ENCODE measurements at places on chromosomes 6 and 20.
A peak's percentile ranks its signal among the peaks of the same experiment; 100 is the strongest.

DNA sequence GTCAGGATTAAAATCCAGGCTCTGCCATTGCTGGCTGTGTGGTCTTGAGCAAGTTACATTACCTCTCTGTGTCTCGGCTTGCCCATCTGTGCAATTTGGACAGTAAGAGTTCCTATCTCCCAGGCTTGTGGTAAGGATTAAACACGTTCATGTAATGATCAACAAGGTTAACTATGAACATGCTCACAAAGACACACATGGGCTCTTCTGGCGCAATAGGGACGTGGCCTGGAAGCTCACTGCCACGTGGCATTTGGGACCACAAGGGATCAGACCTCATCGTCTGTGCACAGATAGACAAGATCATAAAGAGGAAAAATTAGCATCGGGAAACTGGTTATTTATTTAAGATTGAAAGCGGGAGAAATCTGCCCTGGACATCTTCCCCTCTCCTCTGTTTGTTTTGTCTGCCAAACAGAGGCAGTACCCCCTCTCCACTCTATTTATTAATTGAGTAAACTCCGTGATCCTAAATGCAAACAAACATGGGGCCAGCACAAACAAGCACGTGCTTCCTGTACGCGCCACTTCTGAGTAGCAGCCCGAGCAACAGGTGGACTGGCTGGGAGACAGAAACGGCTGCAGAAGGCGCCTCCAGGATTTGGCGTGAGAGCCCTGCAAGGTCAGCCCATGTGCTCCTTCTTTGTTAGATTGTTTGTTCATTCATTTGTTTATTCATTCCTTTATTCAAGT, 95.0 kb downstream of the CDH26 start:
- DNase-seq = peak; percentile 60

GRCh38 chr6:130018744-130019325, 454 bp downstream of the L3MBTL3 start:
- no peak for DNase-seq

- no peak for DNase-seq
Observed at GRCh38 chr6:11473008-11473740, 64.4 kb upstream of the TMEM170B start.

DNA sequence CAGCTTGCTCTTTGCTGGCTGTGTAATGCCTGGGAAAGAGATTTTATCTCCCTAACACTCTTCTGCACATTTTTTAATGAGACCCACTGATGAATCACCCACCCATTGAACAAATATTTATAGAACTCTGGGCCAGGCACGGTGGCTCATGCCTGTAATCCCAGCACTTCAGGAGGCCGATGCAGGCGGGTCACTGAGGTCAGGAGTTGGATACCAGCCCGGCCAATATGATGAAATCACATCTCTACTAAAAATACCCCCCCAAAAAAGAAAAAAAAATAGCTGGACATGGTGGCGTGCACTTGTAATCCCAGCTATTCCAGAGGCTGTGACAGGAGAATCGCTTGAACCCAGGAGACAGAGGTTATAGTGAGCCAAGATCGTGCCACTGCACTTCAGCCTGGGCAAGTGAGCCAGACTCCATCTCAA, 82.1 kb upstream of the SIRPA start:
- DNase-seq = no peak

DNA sequence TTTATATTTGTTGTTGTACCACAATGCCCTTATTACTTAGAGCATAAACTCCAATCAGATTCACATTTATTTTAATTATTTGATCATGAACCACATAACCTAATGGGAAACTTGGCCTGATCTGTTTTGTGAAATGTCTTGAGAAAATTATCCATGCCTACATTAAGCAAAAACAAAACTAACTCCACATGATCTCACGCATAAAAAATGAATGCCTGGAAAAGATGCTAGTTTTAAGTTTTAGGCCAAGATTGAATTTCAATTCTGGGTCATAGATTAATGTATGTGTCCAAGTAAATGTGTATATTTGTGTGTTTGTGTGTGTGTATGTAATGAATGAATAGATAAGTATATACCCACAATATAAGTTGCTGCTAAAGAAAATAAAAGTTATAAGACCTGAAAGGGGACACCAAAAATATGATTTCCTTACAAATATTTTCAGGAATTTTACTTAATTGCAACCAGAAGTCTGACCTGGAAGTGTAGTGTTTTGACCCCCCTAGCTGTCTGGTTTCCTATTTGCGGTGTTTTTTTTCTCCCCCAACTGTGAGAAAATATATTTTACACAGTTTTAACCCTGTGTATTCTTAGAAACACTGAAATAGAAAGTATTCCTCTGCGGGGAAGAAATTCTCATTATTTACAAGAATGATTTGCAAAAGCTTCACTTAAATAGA, 97.2 kb downstream of the JAG1 start:
- DNase-seq = no peak

GRCh38 chr20:20897922-20898321, 185.5 kb upstream of the RALGAPA2 start:
- no peak for DNase-seq

DNA sequence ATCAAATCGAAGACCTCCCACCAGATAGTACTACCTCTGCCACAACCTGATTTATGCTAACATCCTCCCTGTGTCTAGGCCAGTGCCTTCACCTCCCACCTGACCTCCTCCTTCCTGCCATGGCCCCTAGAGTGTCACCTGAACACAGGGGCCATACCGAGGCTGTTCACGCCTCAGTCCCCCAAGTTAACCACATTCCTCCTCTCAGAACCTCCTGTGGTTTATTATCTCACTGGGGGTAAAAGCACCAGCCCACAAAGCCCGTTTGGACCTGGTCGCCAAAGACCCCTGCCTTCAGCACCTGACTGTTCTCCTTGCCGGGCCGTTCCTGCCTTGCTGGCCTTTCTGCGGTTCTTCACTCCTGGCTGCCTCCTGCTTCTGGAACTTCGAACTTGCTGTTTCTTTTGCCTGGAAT, 13.7 kb downstream of the MAS1 start:
- no peak for DNase-seq

GRCh38 chr6:74269600-74269858, 573.5 kb downstream of the CD109 start:
- DNase-seq = no peak

DNA sequence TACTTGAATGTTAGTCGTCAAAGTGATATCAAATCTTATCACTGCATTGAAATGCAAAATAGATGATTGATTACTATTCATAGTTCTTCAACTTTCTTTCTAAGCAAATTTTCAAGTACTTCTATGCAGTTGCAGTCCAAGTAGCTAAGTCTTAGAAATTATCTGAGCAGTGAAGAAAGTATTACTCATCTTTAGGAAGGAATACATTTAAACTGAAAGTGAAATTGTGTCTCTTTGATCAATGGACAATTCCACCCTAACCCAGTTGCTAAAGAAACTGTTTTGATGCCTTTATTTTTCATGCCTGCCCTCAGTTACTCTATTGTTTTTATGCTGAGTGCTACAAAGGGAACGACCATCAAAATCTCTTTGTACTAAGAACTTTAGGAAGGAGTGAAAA, 337.4 kb downstream of the GRIK2 start:
- no peak for DNase-seq

GRCh38 chr6:152634773-152635172, 2.4 kb downstream of the SYNE1 start:
- no peak for DNase-seq

DNA sequence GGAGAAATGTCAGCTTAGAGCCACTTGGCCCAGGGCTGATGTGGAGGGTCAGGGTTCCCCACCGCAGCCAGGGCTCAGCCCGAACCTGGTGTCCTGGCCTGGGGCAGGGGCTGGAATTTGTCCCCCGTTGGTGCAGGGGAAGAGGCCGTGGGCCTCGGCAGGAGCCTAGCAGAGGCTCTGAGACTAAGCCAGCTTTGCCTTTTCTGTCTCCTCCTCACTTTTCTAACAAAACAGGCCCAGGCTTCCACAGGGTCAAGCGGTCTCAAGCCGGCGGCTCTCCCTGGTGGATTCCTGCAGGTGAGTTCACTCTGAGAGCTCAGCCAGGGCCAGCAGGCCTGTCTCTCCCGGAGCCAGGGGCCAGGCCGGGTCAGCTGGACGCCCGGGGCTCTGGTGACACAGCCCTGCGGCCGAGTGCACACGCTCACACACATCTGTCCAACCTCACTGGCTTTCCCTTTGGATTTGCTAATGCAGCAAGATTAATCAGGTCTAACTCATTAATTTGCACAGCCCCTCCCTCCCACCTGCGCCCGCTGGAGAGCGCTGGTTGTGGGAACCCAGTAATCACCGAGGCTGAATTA, 2.9 kb upstream of the CHRNA4 start:
- DNase-seq = no peak

- no peak for DNase-seq
Observed at GRCh38 chr20:47173596-47174216, 182.8 kb downstream of the ZMYND8 start.

DNA sequence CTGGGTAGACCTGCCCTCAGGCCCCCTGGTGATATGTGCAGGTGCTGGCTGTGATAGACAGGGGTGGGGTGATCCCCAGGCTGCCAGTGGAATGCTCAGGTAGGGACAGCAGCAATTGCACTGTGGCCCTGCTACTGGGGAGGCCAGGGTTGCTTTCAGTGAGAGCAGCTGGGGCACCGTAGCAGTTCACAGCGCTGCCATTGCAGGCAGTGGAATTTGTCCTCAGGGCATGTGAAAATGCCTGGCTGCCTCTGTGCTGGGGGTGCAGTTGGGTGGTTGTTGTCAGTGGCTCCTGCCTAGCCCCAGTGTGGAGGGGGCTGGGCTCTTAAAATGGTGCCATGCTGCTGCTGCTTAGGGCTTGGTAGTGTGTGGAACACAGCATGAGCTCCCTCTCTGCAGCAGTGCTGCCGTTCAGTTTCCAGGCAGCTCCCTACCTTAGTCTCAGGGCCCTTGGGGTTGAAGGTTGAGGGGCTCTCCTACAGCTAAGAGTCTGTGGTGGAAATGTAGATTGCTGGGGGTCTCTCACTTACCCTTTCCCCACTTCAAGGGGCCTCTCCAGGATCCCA, 23.6 kb downstream of the GJA10 start:
- no peak for DNase-seq

DNA sequence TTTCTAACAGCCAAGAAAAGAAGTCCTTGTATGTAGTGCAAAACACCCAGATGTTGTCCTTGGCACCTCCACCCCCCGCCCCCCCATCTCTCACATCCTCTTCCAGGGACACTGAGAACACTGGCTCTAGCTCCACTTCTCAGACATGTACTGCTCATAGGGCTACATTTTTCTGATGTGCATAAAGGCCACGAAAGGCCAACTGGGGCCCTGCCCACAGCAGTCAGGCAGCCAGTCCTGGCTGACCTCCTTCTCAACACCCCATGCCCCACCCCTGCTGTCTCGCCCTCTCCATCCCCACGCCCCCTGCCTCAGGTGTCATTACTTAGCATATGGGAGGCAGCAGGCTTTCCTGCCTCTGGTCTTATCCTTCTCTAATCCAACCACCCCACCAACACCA, 11.3 kb downstream of the GABRR1 start:
- no peak for DNase-seq

DNA sequence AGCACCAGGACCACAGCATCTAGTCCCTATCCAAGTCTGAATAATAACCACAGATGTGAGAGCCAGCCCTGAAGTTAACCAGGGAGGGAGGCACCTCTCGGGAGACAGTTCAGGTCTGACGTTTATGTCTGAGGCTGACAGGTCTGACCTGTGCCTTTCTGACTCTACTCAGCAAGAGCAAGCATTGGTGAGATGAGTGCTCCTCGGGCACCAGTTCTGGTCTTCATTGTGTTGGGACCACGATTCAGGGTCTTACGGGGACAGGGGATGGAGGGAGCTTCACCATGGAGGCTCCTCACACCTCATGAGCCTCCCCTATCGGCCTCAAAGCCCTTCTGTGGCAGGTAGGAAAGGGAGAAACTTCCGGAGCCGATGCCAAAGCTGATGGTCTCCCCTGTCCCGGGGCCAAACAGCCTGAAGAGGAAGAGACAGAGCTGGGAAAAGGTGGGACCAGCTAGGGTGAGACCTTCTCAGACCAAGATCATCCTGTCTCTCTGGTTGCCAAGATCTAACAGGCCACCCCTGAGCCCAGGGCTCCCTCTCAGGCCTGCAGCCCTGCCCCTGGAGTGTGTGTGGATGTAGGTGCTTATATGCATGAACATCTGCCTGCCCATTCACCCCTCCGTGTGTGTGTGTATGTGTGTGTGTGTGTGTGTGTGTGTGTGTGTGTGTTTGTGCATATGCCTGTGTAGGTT, 170.5 kb downstream of the VEGFA start:
- no peak for DNase-seq

DNA sequence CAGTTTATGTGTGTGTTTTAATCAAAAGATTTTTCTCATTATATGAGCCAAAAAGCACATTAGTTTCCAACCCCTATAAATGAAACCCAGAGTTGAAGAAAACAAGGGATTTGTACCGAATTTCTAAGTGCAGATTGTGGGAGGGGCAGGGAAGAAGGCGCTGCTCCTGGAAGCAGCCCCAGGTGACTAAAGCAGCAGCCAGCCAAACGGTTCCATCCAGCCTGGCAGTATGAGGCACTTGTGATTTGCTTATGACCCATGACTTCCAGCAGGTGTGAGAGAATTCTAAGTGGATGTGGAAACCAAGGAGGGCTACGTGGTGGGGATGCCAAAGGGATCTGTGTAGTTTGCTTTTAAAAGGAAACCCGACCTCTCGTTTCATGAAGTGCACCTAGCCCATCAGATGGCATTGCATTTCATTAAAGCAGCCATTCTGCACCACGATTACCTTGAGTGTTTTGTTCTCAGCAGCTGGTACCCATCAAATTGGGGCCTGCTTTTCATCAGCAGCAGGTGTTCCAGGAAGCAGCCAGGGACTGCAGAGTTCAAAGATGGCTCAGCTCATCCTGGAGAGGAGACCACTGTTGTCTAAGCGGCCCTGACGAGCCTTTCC, 79.1 kb downstream of the DTD1 start:
- DNase-seq = peak; percentile 47

- DNase-seq = no peak
Observed at GRCh38 chr6:9087470-9087869, 652.1 kb upstream of the SLC35B3 start.

GRCh38 chr6:87544474-87544735, 45.4 kb downstream of the RARS2 start:
- DNase-seq = no peak

DNA sequence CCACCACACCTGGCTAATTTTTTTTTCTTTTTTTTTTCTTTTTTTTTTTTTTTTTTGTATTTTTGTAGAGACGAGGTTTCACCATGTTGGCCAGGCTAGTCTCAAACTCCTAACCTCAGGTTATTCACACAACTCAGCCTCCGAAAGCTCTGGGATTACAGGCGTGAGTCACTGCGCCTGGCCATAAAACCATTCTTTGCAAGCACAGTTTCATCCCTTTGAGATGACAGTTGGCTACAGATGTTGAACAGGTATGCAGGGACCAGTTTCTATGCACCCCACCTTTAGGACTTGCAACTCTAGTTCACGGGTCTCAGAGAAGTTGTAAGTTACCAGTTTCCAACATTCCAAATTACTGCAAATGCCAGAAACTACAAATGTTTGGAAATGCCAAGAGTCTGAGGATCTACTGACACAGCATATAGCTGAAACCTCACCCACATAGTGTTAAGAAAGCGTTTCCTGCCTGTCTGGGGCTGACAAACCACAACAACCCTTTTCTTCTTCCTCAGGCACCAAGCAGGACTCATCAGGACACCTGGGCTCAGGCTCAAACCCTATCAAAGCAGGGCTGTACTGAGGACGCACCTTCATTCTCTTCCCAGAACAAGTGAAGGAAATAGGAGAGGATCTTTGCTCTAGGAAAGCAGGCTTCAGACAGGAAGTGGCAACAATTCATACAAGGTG, 22.9 kb downstream of the ARHGAP18 start:
- DNase-seq = no peak
